T-cell (primary cell): ENCODE measurements at places on chromosomes 11 and 22.

DNA sequence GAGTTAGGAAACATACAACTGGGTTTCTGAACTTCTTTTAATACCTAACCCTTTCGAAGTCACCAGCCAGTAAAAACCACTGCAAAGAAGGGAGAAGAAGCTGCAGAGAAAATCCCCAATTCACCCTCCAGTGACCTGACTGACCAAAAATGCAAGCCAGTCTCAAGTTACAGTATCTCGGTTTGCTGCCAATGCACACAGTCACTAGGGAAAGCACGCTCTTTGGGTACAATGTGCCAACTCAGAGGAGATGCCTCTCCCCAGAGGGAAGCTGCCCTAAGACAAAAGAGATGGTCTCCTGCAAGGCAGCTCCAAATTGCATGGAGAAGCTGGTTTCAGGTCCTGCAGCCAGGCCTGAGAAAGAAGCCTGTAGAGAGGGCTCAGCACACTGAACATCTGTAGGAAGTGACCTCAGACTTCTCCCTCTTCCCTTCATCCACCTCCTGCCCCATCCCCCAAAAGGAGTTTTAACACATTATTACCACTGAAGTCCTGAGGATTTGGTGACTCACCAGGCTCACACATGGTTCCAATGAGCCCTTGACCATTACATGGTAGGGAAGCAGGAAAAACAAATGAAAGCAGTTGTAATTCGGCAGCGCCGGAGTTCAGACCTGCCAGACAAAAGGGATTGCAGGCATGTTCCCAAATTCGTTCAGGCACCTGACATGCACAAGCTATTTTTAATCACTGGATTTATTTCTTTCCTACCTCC, 90.1 kb downstream of the ETS1 start:
- no peak for DNase-seq

- DNase-seq, result no peak
Observed at GRCh38 chr11:13620063-13620462, 48.4 kb upstream of the FAR1 start.

GRCh38 chr11:116062129-116062489, 557.9 kb upstream of the CADM1 start:
- DNase-seq, result no peak

- no peak for DNase-seq
Observed at GRCh38 chr22:50282361-50283155, 12.4 kb upstream of the MAPK11 start.

DNA sequence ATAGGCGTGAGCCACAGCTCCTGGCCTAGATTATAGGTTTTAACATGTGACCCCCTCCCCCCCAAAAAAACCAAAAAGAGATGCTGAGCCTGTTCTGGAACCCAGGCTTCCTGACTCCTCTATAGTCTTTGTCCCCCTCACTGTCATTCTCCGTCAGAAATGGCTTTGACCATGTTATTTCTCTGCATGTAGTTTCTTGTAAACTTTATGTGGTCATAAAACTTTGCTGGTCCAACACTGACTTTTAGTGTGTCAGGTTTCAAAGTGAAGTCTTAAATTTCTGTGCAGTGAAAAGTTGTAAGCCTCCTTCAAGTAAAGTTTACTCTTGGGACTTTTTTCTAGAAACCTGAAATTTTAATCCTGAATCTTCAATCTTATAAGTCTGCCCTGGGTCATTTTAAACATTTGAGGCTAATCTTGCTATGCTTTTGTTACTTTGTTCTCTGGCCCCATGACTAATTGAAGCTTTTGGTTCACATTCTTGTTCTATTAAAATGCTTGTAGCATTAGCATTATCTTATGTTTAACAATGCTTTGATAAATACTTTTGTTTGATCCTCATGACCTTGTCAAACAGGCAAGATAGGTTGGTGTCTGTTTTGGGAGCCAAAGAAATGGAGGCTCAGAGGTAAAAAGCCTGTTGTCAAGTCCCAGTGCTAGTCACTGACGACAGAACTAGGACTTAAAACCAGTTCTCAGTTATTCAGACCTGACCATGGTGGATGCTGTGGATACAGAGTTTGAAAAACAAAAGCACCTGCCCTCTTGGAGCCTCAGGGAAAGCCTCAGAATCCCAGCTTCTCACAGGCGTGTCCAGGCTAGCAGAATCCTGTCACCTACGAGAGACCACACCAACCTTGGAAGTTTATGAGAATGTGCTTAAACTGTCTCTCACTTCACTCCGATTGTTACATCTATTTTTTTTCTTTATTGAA, 87.7 kb upstream of the HORMAD2 start:
- no peak for DNase-seq

DNA sequence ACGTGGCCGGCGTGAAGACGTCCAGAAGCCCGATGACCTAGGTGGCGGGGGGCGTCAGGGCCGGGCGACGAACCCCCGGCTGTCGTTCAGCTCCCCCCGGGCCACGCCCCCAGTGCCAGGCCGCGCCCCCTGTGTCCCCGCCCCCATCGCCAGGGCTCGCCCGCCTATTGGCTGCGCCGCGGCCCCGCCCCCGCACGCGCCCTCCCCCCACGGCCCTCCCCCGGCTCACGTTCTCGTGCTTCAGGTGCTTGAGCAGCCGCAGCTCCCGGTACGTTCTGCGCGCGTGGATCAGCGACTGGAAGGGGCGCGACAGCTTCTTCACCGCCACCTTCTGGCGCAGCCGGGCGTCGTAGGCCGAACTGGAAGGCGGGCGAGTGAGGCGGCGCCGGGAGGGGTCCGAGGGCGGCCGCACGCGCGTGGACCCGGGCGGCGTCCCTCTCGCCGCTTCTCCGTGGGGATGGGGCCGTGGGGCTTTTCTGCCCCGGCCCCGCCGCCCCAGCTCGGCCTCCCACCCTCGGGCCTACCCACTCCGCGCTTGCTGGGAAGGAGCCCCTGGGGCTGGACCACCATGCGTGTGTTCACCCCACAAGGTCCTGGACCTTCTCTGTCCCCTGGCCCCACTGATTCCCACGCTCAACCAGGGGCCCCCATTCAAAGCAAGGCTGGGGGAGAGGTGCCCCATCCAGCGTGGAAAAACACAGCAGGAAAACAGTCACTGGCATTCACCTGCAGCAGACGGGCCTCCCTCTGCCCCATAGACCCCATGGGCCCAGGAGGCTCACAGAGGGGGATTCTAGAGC, 2.4 kb downstream of the MAPK11 start:
- peak; percentile 48 for DNase-seq

- DNase-seq, result no peak
Observed at GRCh38 chr11:5983443-5983842, 3.3 kb downstream of the OR52L1 start.

- no peak for DNase-seq
Observed at GRCh38 chr11:9862981-9863380, 199.1 kb downstream of the SWAP70 start.

DNA sequence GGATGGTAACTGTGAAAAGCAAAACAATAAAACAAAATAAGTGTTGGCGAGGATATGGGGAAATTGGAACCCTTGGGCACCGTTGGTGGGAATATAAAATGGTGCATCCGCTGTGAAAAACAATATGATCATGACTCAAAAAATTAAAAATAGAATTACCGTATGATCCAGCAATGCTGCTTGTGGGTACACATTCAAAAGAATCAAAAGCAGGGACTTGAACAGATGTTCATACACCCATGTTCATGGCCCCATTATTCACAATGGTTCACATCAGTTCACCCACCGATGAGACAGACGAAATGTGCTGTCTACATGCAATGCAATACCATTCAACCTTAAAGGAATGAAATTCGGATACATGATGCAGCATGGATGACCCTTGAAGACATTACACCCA, 1.2 kb upstream of the DERL3 start:
- no peak for DNase-seq

GRCh38 chr11:88398372-88398771, 60.8 kb upstream of the CTSC start:
- no peak for DNase-seq

- no peak for DNase-seq
Observed at GRCh38 chr11:57214494-57214893, 22.6 kb downstream of the APLNR start.

- DNase-seq, result no peak
Observed at GRCh38 chr22:32531931-32532819, 57.6 kb downstream of the FBXO7 start.

- DNase-seq, result no peak
Observed at GRCh38 chr22:22219140-22219996, 25.2 kb upstream of the VPREB1 start.

DNA sequence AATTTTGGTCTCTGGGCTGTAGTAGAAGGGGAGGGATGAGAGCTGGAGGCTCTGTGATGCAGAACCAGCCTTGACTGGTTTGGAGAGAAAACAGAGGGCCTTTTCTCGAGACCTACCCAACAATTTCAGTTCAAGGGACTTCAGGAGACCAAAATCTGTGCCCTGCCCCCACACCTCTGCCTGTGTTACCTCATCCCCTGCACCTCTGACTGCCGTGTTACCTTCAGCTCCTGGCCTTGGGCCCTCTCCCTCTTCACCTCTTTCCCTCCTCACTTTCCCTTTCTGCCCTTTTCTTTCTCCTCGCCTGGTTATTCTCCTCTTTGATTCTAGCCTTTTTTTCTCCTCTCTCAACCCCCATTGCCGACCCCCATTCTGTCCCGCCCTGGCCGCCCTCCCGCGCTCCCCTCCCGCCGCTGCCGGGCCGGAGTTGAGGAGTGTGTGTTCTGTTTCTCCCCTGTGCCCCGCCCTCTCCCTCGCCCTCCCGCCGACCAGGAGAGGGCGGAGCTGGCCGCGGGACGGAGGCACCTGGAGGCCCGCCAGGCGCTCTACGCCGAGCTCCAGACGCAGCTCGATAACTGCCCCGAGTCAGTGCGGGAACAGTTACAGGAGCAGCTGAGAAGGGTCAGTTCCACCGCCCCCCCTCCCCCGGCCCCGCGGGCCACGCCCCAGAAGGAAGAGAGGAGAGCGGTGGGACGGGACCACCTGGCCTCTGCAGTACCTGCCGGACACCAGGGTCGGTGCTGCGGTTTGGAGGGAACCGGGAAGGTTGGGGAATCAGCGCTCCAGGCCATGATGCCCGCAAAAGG, 27.2 kb downstream of the PHLDB1 start:
- no peak for DNase-seq

GRCh38 chr11:96074551-96075310, 150.8 kb upstream of the MTMR2 start:
- no peak for DNase-seq

- no peak for DNase-seq
Observed at GRCh38 chr11:75820645-75821044, 5.6 kb downstream of the UVRAG start.

DNA sequence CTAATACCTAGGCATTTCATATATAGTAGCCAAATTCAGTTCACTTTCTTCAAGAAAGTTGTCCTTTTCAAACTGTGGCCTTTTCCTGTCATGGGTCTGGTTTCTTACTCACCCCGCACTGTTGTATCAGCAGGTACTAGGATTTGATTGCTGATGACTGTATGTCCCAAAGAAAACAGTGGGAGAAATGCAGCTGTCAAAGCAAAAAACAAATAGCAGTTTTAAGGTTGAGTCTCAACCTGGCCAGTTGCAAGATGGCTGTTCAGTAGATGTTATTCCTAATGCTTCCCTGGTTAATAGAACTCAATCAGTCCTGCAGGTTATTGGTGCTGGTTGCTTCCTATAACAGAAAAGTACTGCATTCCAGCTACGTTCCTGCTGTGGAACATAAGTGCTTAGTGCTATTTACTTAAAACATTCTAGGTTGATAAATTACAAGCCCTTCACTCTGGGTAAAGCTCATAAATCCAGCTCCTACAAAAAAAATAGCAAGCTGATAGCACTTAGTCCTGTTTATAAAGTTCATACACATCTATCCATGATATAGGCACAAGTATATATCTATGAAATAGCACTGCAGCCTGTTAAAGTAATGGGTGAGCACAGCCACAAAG, 26.6 kb downstream of the NF2 start:
- DNase-seq, result no peak

DNA sequence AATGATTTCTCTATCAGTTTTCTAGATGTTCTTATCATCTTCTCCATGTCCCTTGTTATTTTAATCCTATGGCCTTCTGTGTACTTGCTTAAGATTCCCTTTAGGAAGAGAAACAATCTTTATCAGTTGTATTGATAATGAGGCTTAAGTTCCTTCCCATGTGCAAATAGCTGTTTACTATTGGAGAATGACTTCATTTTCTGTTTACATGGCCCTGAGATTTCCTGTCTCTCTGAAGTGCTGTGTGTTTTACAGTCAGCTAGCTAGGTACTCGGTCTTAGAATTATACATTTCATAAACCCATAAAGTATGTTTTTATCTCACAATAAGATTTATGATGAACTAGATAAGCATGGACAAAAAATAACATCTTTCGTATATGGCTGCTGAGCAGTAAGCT, 67.5 kb upstream of the CCDC179 start:
- DNase-seq, result no peak

DNA sequence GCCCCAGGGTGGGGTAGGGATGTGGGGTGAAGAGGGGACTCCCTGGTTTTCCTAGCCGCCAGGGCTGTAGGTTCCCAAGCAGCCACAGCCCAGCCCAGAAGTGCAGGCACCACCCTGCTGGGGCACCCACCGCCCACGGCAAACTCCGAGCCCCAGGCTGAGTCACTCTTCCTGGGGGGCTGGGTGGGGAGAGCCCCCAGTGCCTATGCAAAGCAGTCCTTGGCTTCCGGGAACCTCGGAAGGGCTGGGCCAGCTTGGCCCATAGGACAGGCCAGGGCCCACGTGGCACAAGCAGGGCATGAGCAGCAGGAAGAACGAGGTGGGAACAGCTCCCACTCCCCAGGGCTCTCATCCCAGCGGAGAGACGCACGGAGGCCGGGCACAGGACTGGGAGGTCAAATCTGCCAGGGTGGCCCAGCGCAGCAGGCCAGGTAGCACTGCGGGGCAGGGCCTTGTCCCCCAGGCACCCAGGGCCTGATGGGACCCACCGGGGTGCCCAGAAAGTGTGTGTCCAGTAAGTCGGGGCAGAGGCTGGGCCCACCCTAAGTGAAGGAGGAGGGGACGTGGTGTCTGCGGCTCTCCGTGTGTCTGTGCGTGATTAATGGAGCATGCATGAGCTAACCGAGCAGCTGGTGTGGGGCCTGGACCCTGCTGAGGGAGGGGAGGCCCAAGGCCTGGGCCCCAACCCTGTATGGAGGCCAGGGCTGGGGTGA, 4.6 kb upstream of the IL17REL start:
- DNase-seq, result no peak

DNA sequence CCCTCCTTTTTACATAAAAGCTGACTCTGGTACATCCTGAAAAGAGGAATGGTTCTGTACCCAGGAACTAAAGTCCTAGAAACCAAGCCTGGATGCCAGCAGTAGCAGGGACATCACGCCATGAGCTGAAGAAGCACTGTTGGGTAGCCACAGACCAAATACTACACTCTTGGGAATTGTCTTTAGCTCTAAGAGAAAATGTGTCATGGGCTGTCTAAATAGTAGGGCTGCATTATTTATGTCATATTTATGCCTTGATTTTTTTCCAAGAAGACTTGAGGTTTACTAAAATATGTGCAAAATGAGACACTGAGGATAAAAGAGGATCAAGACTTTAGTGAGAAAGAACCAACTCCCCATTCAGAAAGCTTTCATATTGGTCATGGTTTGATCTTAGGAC, 213.6 kb downstream of the RAB38 start:
- DNase-seq, result no peak

DNA sequence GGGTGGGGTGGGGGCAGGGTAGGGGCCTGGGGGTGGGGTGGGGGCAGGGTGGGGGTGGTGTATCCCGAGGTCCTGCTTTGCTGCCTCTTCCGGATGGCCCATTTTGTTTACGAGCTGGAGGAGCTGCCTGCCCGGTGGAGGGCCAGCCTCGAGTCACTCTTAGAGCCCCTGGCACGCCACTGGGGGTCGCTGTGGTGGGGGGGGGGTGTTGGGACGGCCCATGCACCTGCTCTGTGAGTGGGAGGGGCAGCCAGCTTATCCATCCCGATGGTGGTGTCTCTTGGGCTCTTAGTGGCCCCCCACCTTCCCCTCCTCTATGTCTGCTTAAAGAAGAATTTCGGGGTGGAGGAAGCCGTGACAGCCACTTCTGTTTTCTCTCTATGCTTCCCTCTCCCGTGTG, 24.6 kb downstream of the MRGPRD start:
- peak; percentile 19 for DNase-seq
